ENCODE measurements at places on chromosomes 3 and 15. TPM values are rescaled to one million over a fixed set of nuclear protein-coding genes. Genes with fewer than 3 reads are reported as not detected.

- no peaks in the 10 kb centered on the region for H3K36me3 ChIP-seq
- H3K27ac ChIP-seq, result no peak overlapping the region
- H3K4me1 ChIP-seq, result no peaks in the 10 kb centered on the region
- DNase-seq, result no peak
- H3K27me3 ChIP-seq, result no peaks in the 10 kb centered on the region
- H3K4me3 ChIP-seq, result no peak overlapping the region
Measured at GRCh38 chr15:36400936-36401585, 178.4 kb upstream of the CDIN1 start.

DNA sequence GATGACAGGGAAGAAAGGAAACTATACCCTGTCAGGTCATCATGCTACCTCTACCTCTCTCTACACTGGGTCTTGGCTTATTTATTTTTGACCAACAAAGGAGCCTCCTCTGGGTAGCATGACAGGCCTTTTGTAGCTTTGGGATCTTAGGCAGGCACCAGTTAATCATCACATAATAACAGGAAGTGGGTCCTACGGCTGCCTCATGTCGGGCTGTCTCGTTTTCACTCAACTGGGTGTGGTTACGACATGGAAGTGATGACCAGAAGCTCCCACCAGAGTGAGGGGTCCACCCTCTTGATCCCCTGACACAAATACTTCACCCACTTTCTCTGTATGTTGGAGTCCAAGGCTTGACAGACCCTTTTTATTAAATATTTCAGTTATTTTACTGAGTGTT lies 105.3 kb downstream of the CD47 start:
- H3K4me3 ChIP-seq, result no peak overlapping the region
- H3K27ac ChIP-seq, result peak overlapping the region; percentile 82
- DNase-seq, result peak; percentile 26
- peaks cover 2% of the 10 kb centered on the region for H3K27me3 ChIP-seq
- H3K36me3 ChIP-seq, result no peaks in the 10 kb centered on the region

- H3K36me3 ChIP-seq, result peaks cover 27% of the 10 kb centered on the region
- DNase-seq, result peak; percentile 43
- H3K27me3 ChIP-seq, result no peaks in the 10 kb centered on the region
- H3K4me3 ChIP-seq, result peak overlapping the region; percentile 88
- peaks cover 74% of the 10 kb centered on the region for H3K4me1 ChIP-seq
Measured at GRCh38 chr15:51735228-51736010, 2.0 kb downstream of the LYSMD2 start.

- no peak for DNase-seq
- no peaks in the 10 kb centered on the region for H3K27me3 ChIP-seq
- no peaks in the 10 kb centered on the region for H3K4me1 ChIP-seq
- no peak overlapping the region for H3K27ac ChIP-seq
- H3K4me3 ChIP-seq, result no peak overlapping the region
Measured at GRCh38 chr3:69675786-69676530, 63.3 kb upstream of the MITF start.

DNA sequence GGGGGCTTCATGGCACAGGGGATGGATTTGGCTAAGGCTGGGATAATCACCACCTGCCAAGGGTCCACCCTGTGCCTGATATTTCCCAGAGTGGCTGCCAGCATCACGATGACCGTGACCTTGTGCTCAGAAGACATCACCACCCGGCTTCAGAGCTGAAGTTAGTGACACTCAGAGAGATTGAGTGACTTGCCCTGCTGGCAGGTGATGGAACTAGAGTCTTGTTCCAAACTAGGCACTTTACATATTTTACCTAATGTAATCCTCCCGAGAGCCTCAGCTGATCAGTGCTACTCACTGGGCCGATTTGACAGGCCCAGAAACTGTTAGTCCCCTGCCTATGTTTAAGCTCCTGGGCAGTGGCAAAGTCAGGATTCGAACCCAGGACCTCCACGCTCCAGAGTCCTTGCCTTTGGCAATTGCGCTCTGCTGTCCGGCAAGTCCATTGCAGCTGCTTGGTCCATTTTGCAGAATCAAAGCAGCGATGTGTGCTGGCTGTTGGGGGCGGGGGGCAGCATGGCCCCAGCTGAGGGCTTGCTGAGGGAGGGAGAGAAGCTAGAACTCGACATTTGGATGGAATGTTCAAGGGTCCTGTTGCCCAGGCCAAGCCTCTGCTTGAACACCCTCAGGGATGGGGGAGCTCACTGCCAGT lies 74.8 kb upstream of the GATA2 start:
- no peak for DNase-seq
- H3K27ac ChIP-seq, result no peak overlapping the region

DNA sequence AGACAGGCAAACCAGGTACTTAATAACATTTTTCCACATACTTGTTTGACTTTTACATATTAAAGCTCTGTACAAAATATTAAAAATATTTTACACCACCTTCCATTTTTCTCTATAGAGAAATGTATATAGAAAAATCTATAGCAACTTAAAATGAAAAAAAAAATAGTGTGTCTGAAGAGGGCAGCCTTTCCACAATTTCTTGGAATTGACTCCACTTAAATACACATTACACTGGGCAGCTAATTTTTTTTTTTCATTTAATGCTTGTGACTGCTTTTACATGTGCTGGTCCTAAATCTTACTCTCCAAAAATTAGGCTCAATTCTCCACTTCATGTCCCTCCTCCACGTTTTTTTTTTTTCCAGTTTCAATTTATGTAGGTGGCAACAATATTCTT lies 427.0 kb upstream of the RBMS3 start:
- no peak overlapping the region for H3K27ac ChIP-seq
- no peak overlapping the region for H3K4me3 ChIP-seq
- H3K36me3 ChIP-seq, result no peaks in the 10 kb centered on the region
- no peak for DNase-seq
- H3K27me3 ChIP-seq, result no peaks in the 10 kb centered on the region

DNA sequence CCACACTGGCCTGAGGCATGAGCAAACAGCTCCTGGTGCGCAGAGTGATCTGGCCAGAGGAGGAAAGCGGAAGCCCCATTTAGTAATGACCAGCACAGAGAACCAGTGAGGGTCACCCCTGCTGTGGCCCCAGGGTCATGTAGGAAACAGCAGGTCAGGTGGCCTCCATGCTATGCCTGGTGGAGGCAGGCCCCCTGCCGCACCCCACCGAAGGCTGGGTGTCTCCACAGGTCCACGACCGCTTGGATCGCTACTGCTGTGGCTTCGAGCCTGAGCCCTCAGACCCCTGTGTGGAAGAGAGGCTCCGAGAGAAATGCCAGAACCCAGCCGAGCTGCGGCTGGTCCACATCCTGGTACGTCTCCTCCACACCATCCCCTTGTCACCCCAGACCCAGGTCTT lies 52.6 kb downstream of the POMGNT2 start:
- DNase-seq, result no peak
- no peak overlapping the region for H3K27ac ChIP-seq
- peaks cover 3% of the 10 kb centered on the region for H3K36me3 ChIP-seq
- H3K4me3 ChIP-seq, result no peak overlapping the region
- H3K27me3 ChIP-seq, result peaks cover 9% of the 10 kb centered on the region

DNA sequence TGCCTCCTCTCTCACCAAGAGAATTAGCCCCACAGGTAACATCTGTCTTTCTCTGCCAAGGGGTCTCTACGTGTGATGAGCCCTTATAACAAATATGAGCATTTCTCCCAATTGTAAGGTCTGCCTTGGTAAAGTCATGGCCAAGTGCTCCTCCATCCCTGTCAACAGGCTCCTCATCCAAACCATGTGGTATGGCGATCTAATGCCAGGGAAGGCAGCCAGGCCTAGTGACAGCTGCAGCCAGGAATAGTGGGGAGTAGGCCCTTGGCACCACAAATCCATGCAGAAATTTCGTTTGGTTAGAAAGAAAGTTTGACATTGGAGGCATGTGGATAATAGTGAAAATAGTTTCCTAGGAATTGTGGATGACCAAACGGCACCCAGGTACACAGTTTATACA lies 4.7 kb upstream of the LRTM1 start:
- no peak overlapping the region for H3K27ac ChIP-seq
- no peaks in the 10 kb centered on the region for H3K36me3 ChIP-seq
- H3K4me1 ChIP-seq, result no peaks in the 10 kb centered on the region

- H3K4me1 ChIP-seq, result no peaks in the 10 kb centered on the region
- DNase-seq, result no peak
- no peak overlapping the region for H3K4me3 ChIP-seq
- no peaks in the 10 kb centered on the region for H3K36me3 ChIP-seq
- peaks cover 2% of the 10 kb centered on the region for H3K27me3 ChIP-seq
- H3K27ac ChIP-seq, result no peak overlapping the region
Measured at GRCh38 chr15:53446376-53446775, 313.1 kb downstream of the WDR72 start.

DNA sequence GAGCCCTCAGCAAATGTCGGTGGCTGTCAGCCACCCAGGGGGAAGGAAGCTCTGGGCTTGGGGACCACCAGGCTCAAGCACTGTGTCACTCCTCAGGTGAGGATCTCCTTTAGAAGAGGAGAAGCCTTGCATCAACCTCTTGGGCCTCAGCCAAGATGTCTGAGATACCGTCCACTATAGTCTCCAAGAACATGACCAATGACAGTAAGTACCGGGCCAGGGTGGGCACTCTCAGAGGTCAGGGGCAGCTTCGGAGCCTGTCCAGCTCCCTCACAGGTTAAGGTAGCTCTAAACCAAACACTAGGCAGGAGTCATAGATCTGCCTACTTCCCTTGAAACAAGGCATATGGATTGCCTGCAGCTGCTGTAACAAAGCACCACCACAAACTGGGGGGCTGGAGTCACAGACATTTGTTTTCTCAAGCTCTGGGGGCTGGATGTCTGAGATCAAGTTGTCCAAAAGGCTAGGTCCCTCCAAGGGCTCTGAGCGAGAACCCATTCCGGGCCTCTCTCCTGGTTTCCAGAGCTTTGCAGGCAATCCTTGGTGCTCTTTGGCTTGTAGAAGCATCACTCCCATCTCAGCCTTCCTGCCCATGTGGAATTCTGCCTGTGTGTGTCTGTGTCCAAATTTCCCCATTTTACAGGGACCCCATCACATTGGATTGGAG lies 1.3 kb downstream of the CFAP100 start:
- H3K27me3 ChIP-seq, result peaks cover 30% of the 10 kb centered on the region
- no peak overlapping the region for H3K4me3 ChIP-seq
- no peak overlapping the region for H3K27ac ChIP-seq
- no peak for DNase-seq
- H3K4me1 ChIP-seq, result no peaks in the 10 kb centered on the region
- no peaks in the 10 kb centered on the region for H3K36me3 ChIP-seq

DNA sequence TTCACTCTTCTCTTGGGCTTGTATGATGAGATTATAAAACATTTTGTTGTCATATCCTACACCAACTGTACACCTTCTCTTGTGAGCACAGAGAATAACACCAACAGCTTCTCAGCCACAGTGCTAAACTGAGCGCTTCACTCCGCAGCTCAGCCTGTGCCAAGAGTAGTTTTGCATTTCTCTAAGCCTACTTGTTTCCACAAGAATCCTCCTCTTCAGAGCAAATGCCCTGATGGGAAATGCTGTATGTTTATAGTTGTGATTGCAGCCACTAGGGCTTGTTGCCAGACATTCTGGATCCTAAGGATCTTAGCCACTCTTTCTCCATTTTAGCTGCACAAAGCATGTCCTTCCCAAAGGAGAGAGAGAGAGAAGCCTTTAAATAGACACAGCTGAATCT lies 138.8 kb upstream of the PLXND1 start:
- no peak overlapping the region for H3K4me3 ChIP-seq
- peaks cover 7% of the 10 kb centered on the region for H3K4me1 ChIP-seq
- no peaks in the 10 kb centered on the region for H3K27me3 ChIP-seq
- H3K27ac ChIP-seq, result no peak overlapping the region

- H3K4me1 ChIP-seq, result peaks cover 13% of the 10 kb centered on the region
- DNase-seq, result no peak
- no peaks in the 10 kb centered on the region for H3K27me3 ChIP-seq
- no peak overlapping the region for H3K4me3 ChIP-seq
- H3K27ac ChIP-seq, result no peak overlapping the region
Measured at GRCh38 chr3:72092778-72093177, 307.8 kb upstream of the PROK2 start.

GRCh38 chr15:68313501-68314410 lies 36.2 kb downstream of the FEM1B start:
- H3K36me3 ChIP-seq, result no peaks in the 10 kb centered on the region
- DNase-seq, result no peak
- peaks cover 11% of the 10 kb centered on the region for H3K4me1 ChIP-seq
- H3K4me3 ChIP-seq, result no peak overlapping the region
- no peak overlapping the region for H3K27ac ChIP-seq

DNA sequence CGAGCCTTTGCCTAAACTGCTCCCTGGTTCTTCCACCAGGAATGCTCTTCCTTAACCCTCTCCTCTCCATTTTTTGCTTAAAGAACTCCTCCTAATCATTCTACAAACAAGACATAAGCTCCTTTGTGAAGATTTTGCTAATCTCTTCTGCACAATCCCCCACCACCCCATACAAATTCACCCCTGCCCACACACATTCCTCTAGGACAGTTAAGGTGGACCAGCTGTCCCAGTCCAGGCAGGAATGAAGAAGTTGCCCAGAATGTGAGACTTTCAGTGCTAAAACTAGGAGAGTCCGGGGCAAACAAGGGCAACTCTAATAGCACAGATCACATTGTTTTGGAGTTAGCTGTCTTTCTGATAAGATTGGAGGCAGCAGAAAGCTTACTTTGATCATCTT lies 13.9 kb upstream of the FAM174B start:
- no peak overlapping the region for H3K4me3 ChIP-seq
- H3K4me1 ChIP-seq, result no peaks in the 10 kb centered on the region
- no peaks in the 10 kb centered on the region for H3K36me3 ChIP-seq
- DNase-seq, result no peak
- no peak overlapping the region for H3K27ac ChIP-seq

DNA sequence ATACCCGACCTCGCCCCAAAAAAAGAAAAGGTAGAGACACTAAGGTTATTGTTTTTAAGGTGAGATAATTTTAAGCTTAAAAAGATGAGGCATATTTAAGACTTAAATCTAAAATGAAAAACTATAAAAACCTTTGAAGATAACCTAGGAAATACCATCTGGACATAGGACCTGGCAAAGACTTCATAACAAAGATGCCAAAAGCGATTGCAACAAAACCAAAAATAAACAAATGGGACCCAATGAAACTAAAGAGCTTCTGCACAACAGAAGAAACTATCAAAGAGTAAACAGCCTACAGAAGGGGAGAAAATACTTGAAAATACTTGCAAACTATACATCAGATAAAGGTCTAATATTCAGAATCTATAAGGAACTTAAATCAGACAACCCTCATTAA lies 80.9 kb downstream of the TMCC1 start:
- no peak overlapping the region for H3K27ac ChIP-seq
- peaks cover 4% of the 10 kb centered on the region for H3K36me3 ChIP-seq
- DNase-seq, result no peak
- no peaks in the 10 kb centered on the region for H3K4me1 ChIP-seq
- H3K27me3 ChIP-seq, result no peaks in the 10 kb centered on the region

GRCh38 chr15:49507261-49507660 lies 84.2 kb downstream of the FGF7 start:
- H3K27me3 ChIP-seq, result no peaks in the 10 kb centered on the region
- DNase-seq, result no peak
- no peaks in the 10 kb centered on the region for H3K4me1 ChIP-seq
- no peak overlapping the region for H3K27ac ChIP-seq
- H3K4me3 ChIP-seq, result no peak overlapping the region

GRCh38 chr3:46052531-46052930 lies 25.2 kb upstream of the XCR1 start:
- no peak overlapping the region for H3K4me3 ChIP-seq
- no peak for DNase-seq
- H3K27ac ChIP-seq, result no peak overlapping the region
- H3K27me3 ChIP-seq, result peaks cover 46% of the 10 kb centered on the region
- H3K4me1 ChIP-seq, result peaks cover 9% of the 10 kb centered on the region

GRCh38 chr15:90625037-90625436 lies 92.1 kb upstream of the BLM start:
- H3K4me1 ChIP-seq, result peaks cover 10% of the 10 kb centered on the region
- peaks cover 43% of the 10 kb centered on the region for H3K36me3 ChIP-seq

GOLGA6D gene
- total RNA-seq, result not detected

CFAP44 gene
- 6.9 TPM for total RNA-seq

NEK10 gene
- 0.79 TPM for total RNA-seq

ANKRD34C gene
- total RNA-seq, result not detected

Measured in activated CD4-positive, alpha-beta T cell treated with anti-CD3 and anti-CD28 coated beads, Interleukin-2, amount 10 ng/mL, durations not matched to agents 7 days and 5 days (primary cell).